ENCODE measurements at places on chromosomes 13 and 19.

DNA sequence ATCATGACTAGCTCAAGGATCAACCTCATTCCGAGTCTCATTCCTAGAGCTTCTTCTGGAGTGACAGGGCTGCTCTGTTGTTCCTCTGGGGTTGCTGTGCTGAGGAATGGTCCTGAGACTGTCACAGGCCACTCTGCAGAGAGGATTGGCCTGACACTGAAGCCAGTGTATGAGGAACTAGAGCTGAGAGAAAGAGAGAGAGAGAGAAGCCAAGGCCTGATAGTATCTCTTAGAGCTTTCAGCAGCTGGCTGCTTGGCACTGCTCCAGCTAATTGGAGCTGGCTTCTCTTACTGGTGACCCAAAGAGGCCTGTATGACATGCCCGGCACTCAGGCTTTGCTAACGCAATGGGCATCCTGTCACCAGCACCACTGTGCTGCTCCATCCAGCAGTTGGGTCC lies 73.4 kb upstream of the FLT1 start:
- no peak for DNase-seq

DNA sequence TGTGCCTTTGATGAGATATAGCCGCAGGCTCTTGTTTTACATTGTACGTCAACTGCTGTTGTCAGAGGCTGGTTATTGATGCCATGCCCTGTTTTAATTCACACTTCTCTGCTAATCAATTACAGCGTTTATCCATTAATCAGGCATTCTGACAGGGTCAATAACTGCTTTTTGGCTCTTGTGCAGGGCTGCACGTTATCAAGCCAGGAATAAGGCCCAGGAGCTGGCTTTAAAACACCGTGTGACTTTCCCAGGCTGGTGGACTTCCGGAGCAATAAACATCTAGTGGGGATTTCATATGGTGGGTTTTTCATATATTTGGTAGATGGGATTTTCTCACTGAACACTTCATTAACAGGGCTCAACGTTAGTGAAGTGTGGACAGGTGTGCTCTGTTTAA lies 221.7 kb downstream of the TM9SF2 start:
- no peak for DNase-seq

DNA sequence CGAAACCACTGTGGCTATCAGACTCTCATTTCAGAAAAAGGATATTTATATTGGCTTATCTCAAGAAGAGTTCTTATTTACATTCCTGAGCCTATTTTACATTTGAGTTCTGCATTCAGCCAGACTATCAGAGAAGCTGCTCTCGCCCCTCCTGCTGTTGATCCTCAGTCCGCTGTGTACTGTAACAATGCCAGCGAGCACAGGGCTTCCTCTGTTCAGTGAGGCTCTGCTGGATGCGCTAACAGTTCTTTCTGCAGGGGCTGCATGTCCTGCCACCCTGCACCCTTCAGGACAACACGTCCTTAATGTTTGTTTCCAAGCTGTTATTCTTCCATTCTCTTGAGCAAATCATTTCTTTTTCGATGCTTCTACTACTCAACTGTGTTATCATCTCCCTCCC lies 463.7 kb upstream of the SGCG start:
- DNase-seq, result no peak

DNA sequence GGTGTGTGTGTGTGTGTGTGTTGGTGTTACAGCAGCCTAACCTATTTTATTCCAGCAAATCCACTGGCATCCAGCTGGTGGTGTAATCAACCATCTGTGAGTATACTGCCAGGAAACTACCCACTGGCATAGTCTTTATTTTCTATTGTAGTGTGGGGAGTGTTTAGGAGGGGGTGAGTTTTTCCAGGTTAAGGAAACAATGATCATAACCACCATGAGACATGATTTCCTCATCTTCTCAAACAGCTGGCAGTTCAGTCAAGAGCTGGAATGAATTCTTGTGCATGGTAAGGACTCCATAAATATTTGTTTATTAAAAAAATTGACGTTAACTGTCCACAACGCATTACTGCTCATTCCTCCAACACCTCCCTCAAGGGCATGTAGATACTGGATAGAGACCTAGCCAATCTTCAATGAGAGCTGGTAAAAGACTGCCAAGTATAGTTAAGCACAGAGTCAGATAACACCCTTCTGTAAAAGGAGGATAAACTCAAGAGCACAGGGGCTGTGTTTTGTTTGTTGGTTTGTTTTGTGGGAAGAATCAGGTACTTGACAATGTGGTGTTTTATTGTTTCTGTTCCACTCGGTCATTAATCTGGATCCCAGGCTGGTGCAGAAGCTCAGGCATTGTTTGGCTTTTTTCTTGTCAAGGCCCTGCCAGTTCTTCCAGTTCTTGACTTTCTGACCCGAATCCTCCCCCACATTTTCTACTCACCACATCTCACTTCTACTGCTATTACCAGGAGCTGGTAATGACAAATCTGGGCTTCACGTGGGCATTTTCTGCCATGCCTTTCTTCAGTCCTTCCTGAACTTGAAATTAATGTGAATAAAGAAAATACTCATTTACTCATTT lies 31.6 kb upstream of the SLC46A3 start:
- no peak for DNase-seq

DNA sequence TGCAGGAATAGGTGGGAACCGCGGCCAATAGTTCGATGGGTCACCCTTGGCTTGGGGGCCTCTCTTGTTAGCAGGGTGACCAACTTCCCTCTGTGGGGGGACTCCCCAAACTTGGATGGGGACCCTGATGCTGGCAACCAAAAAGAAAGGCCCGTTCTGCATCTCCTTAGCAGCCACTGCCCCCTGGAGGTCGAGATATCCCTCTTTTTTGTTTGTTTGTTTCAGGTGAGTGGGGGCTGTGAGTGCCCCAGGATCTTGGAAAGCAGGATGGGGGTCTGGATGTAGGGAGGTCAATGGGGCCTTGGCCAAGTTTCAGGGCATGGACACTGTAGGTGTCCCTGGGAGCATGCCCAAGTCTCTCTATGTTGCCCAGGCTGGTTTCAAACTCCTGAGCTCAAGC lies 7.7 kb upstream of the CRTC1 start:
- no peak for DNase-seq

- DNase-seq, result no peak
Measured at GRCh38 chr13:77002590-77003190, 10.8 kb downstream of the CLN5 start.

DNA sequence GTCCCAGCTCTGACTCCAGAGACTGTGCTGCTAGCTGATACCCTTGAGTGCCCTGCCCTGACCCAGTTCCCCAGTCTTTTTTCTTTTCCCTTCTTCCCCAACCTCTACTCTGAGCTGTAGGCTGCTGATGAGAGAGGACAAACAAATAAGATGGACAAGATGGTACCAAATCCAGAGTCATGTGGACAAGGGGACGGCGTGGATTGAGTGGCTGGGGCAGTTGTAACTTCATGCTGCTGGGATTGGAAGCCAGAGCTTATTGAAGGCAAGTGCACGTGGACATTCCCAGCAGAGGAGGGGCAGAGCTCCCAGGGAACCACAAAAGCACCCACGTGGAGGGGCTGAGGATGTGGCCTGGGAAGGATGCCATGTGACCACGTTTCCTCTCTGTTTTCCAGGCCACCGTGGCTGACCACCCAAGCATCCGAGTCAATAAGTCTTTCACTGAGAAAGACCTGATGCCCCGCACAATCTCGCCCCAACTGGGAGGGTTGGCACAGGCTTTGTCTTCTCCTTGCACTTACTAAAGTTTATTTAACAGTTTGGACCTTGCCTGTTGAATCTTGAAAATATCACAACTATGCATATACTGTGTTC lies 323.3 kb upstream of the ZNF507 start:
- DNase-seq, result no peak
